ENCODE measurements at places on chromosomes 2 and 18. TPM values are rescaled to one million over a fixed set of nuclear protein-coding genes. Genes with fewer than 3 reads are reported as not detected.

The KCNS3 gene
- 44.5 TPM for total RNA-seq

- peak; percentile 8 for DNase-seq
Measured at GRCh38 chr18:13369756-13370510, 151.4 kb downstream of the LDLRAD4 start.

- no peak for DNase-seq
Measured at GRCh38 chr2:163779970-163780597, 44.3 kb upstream of the FIGN start.

- DNase-seq: no peak
Measured at GRCh38 chr2:86019121-86019520, 86.6 kb downstream of the POLR1A start.

DNA sequence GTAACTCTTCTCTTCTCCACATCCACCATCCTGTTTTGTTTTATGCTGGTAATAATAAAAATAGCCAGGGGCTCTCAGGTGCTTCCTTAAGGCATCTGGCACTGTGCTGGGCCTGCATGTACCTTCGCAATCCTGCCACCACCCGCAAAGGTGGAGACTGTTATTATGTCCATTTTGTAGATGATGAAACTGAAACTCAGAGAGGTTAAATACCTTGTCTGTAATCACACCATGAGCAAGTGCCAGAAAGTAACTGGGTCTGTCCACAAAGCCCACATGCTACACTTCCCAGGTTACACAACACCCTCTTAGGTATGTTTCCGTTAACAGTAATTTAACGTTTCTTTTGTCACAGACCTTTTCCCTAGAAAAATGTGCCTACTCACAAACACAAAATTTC lies 27.0 kb downstream of the NRP2 start:
- no peak for DNase-seq

DNA sequence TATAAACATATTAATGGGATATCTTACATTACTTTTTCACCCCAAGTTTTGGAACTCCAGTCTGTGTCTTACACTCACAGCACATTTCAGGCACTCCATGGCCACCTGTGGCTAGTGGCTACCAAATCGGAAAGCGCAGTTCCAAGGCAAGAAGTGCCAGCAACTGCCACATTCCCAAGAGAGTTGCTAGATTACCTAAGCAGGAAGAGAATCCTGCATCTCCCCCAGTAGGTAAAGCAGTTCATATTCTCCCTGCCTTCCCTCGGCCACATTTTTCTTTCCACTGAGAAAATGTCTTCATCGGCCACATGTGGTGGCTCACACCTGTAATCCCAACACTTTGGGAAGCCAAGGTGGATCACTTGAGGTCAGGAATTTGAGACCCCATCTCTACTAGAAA lies 62.8 kb downstream of the MEX3C start:
- no peak for DNase-seq

The REG3A gene
- total RNA-seq: not detected

DNA sequence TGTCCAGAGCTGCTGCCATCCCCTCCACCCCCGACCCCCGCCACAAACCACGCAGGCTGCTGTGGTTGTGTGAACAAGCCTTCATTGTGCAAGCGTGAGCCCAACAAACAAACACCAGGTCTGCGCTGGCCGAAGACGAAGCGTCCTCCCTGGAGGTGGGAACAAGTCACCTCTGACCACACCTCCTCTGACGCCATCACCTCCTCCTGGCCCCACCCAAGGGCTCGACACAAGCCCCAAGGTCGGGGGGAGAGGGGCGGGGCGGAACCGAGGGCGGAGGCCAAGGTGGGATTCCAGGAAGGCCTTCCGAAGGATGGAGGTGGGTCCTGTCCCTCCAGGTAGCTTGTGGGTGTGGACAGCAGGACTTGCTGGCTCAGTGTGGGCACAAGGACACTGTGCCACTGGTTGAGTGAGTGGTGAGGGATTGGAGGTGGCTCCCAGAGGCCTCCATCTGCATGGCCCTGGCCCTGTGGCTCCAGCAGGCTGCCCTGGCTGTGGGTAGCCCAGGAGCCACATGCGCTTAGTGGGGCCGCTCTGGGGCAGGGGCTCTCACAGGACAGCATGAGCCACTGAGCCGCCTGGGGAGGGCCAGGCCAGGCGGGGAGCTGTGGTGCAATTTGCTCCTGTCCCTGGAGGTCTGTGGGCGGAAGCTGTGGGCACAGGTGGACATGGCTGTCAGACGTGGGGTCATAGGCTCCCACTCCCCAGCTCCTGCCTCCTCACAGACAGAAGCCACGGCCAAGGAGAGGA lies 7.4 kb upstream of the GPR17 start:
- no peak for DNase-seq

DNA sequence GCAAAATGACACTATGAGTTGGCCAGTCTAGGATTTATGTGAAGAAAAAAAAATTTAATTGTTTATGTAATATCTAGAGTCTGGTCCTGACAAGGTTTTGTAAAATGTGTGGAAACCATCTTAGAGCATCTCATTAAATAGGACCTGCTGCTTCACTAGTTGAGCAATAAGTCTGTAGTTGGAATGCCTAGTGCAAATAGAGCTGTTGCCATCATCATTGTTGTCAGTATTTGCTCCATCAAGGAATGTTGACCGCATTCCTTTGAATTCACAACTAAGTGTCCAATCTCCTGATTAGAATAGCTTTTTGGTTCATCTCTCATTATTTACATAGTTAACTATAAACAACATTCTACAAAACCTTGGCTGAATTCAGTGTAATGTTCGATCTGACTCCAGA lies 32.2 kb upstream of the RPE start:
- no peak for DNase-seq

DNA sequence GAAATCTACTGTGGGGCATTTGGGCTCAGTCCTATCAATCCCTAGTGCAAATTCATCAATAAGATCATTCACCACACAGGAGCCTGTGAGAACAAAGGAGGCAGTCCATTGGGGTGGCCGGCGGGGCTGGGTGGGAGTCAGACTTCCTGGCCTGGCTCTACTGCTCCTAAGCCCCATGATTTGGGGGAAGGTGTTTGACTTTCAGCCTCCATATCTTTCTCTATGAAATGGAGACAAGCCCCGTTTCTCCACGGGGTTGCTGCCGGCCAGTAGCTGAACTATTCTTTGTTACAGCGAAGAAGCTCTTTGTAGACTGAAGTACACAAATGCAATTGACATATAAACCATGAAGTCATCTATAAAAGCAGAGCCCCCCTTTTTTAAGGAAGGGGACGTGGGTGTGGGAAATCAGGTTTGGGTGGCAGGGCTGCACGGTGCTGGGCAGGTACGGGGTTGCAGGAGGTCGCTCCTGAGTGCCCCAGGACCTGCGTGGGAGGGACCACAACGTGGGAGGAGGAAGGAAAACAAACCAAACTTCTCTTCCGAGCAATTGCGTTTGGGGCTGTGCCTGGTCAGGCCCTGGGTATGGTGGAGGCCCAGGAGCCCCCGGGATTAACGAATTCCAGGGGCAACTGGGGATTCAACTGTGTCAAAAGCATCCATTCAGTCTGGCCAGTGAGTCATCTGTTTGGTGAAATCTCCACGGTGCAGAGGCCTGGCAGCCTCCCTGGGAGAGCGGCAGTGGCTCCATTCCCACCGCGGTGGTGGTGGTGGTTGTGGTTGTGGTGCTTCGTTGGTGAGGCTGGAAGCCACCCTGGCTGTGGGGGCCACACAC lies 18.2 kb downstream of the FBLN7 start:
- peak; percentile 95 for DNase-seq

- no peak for DNase-seq
Measured at GRCh38 chr2:170394641-170395387, 216.9 kb downstream of the MYO3B start.

- DNase-seq: peak; percentile 29
Measured at GRCh38 chr2:202790676-202791075, 80.9 kb downstream of the ICA1L start.

DNA sequence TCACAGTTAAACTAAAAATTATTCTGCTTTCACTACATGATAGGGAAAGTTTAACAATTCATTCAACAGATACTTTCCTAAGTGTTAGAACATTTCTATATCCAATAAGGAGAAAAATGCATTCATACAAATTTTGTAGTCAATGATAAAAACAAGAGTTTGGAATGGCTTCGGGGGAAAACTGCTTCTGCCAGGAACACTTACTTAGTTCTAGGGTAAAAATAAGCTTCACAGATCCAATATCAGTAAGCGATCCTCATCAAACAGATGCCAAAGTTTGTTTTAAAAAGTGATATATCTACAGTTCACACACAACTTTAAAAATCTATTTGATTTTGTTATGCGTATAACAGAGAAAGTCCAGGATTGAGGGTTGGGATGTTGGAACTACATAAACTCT lies 199.7 kb downstream of the LRRTM4 start:
- DNase-seq: no peak

DNA sequence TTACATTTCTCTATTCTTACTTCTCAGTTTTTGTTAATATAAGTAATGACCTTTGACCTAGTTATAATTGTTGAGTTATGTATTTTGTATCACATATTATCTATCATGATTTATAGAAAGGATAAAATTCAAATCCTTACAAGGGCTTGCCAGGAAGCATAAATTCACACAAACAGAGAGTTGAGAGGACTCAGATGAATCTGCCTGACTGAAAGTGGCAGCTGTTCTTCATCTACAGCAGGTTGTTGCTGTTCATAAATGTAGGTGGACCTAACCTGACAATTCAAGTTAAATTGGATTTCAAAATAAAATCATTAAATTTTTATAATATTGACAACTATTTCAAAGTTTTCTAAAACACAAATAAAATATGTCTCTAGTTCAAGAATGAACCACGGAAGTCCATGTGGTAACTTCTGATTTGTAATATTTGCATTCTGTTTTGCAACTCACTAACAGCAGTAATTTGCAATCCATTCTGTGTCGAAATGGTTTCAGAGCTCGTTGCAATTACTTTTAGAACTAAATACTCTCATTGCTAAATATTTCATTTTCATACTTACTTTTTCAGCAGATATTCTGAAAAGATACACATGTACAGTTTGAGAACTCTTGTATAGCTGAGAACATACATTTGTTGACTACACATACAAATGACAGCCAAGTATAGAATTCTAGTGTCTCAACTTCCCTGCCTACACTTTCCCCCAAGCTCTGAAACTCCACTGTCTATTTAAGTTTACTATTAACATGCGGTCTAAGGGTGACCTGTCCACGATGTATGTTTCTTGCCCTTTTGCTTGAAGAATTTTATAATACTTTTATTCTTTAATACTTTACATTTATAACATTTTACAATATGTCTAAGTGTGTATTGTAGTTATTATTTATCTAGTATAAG lies 25.7 kb downstream of the SCN7A start:
- no peak for DNase-seq

The CCDC68 gene
- total RNA-seq: 0.29 TPM

- no peak for DNase-seq
Measured at GRCh38 chr18:29726646-29727045, 1315.9 kb downstream of the DSC3 start.

- no peak for DNase-seq
Measured at GRCh38 chr18:57301573-57302559, 50.5 kb upstream of the ST8SIA3 start.

- DNase-seq: no peak
Measured at GRCh38 chr2:102788885-102789260, 27.0 kb downstream of the TMEM182 start.

DNA sequence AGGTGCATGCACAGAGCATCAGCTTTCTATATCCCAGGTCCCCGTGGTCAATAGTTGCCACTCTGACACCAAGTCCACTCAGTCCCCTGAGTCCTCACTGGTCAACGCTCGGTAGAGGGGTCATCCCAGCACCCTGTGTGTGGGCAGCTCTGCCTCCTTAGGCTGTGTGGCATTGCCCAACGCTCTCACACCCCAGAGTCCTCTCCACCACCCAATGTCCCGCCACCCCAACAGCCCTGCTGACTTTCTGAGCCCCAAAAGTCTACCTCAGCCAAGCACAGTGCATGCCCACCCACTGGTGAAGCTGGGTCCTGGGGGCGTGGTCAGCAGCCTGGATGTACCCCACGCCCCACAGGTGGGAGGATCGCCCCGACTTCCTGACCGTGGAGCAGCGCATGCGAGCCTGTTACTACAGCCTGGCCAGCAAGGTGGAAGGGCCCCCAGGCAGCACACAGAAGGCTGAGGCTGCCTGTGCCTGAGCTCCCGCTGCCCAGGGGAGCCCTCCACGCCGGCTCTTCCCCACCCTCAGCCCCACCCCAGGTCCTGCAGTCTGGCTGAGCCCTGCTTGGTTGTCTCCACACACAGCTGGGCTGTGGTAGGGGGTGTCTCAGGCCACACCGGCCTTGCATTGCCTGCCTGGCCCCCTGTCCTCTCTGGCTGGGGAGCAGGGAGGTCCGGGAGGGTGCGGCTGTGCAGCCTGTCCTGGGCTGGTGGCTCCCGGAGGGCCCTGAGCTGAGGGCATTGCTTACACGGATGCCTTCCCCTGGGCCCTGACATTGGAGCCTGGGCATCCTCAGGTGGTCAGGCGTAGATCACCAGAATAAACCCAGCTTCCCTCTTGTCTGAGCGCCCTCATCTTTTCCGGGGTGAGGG lies 25.9 kb downstream of the ZAP70 start:
- no peak for DNase-seq

GRCh38 chr18:3595369-3596273 lies 145.6 kb downstream of the TGIF1 start:
- peak; percentile 92 for DNase-seq

DNA sequence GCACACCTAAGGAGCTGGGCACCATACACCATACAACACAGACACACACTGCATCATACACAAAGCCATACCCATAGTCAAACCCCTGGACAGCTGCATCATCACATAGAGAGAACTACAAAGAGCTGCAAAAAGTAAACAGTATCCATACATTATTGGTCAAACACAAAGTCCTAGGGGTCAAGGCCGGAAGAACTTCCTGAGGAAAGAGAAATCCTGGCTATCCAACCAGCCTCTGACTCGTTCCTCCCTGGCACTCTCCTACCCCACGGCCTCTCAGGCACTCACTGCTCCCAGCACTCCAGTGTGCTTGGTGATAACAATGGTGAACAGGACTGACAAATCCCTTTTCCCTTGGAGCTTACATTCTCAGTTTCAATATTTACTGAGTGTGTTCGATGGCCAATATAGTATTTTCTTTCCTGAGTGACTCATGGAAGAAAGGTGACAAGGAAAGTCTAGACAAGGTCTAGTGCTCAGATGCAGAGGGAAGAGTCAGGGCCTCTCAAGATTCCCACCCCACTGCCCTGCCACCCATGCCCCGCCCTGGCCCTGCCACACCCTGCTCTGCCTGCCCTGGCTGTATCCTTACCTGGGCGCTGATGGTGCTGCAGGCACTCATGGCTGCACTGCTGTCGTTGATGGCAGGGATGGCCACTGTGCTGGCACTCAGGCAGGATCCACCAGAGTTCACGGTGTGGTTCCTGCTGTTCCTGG lies 3.4 kb downstream of the CFAP65 start:
- DNase-seq: no peak

The KCMF1 gene
- 48.3 TPM for total RNA-seq

GRCh38 chr2:62435720-62436119 lies 70.3 kb downstream of the TMEM17 start:
- no peak for DNase-seq

- DNase-seq: no peak
Measured at GRCh38 chr18:63233334-63233733, 86.2 kb downstream of the BCL2 start.

The GCG gene
- 0.39 TPM for total RNA-seq

The ALS2 gene
- total RNA-seq: 25.9 TPM
